WTC11 (cell line): ENCODE measurements at places on chromosomes 3 and 15. TPM values are rescaled to one million over a fixed set of nuclear protein-coding genes. Genes with fewer than 3 reads are reported as not detected.

- no peak for DNase-seq
Observed at GRCh38 chr15:79140846-79141570, 50.4 kb upstream of the RASGRF1 start.

The TF gene
- total RNA-seq: 9.3 to 10.9 TPM (median 9.3 TPM) in 3 replicates

The SCAANT1 gene
- 1.3 TPM in 1 of 3 replicates, not detected in the others for total RNA-seq

- DNase-seq: no peak
Observed at GRCh38 chr3:185381320-185382058, 18.6 kb downstream of the MAP3K13 start.

GRCh38 chr3:77536038-77536775 is 496.3 kb downstream of the ROBO2 start:
- DNase-seq: peak; percentile 14

- DNase-seq: no peak
Observed at GRCh38 chr3:195238586-195239118, 32.3 kb downstream of the XXYLT1 start.

The SEMA5B gene
- 20.4 to 22.0 TPM (median 20.7 TPM) in 3 replicates for total RNA-seq

The LRRC49 gene
- 6.8 to 9.2 TPM (median 6.9 TPM) in 3 replicates for total RNA-seq

- DNase-seq: no peak
Observed at GRCh38 chr15:56877255-56877970, 41.0 kb upstream of the TCF12 start.

- no peak for DNase-seq
Observed at GRCh38 chr3:37652851-37653250, 208.8 kb upstream of the CTDSPL start.

GRCh38 chr15:101411085-101411484 is 78.4 kb downstream of the PCSK6 start:
- no peak for DNase-seq

DNA sequence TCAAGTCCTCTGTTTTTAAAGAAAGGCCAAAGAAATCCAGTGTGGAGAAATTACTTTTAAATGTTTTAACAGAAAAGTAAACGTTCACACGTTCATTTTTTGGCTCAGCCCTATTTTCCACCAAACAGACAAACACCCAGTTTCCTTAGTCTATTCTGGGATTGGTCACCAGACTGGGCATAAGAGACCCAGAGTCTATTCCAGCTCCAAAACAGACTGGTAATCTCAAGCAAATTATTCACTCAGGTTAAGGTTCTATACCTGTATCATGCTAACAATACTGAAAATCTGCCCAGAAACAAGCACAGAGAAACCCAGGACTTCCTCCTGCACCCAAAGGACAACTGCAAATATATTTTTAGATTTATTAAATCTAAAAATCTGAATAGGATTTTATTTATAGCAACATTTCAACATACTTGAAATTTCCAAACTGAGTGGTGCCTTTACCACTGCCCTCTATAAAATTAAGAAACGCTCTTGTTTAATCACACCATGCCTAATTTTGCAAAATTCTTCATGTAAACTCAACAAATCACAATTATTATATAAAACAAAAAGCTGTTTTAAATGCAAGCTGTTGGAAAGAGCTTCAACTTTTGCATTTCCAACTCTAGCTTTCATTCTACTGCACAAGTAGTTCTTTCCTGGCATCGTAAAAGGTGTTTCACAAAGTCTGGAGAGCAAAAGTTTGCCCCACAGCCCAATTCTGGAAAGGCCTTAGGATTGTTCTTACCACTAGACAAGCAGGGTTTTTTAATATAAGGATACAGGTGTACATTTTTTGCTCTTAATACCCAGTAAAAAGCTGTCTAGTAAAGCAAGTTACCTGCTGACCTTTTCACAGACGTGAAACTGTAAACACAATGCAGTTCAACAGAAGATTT is 18.7 kb downstream of the ZNF148 start:
- no peak for DNase-seq

DNA sequence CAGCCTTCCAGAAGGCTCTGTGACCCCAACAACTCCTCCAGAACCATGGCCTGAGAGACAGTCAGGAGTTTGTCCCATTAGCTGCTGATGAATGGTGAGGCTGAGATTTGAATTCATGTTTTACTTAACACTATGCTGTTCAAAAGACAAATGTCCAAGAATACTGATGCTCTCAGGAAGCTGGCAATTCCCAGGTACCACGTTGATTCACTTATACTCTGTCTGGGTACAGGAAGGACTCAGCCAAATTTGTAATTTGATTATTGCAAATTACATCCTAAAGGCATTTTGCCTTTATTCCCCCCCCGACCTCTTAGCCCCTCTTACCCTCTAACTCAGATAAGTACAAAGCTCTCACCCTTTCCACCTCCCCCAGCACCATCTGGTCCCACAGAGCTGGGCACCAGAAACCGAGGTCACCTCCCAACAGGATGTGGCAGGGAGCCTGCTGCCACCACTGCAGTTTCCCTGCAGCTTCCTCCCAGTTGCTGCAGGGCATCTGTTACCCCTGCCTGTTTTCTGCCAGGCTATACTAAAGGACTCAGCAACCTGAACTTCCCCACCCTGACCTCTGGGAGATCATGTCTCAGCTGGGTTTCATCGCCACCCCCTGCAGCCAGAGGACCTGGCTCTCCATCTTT is 33.6 kb downstream of the EAF1 start:
- DNase-seq: no peak

- no peak for DNase-seq
Observed at GRCh38 chr3:33921608-33922007, 123.2 kb downstream of the PDCD6IP start.

GRCh38 chr3:184349563-184350470 is 11.6 kb downstream of the CLCN2 start:
- DNase-seq: no peak

- no peak for DNase-seq
Observed at GRCh38 chr3:42028474-42028873, 62.7 kb upstream of the TRAK1 start.

- DNase-seq: no peak
Observed at GRCh38 chr3:139448104-139448503, 28.2 kb downstream of the RBP2 start.

- no peak for DNase-seq
Observed at GRCh38 chr15:70783041-70783440, 19.7 kb upstream of the UACA start.

DNA sequence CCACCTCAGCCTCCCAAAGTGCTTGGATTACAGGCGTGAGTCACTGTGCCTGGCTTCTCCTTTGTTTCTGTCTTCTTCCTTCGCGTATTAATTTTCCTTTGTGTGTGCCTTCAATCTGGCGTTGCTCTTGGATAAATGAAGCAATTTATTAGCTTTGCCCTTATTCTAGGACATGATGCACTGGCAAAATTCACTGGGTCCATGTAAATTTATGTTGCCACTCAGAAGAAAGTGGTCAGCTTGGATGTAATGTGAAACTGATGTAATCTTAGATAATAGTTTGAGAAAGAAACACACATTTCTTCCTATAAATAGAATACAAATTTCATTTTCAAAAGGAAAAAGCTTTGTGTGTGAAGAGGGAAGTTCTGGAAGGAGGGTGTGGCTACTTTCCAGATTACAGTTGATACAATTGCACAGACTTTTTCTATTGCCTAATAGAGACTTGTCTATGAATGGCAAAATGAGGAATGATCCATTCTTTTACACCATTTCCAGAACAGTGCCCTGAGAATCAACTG is 23.3 kb upstream of the ATP1B3 start:
- no peak for DNase-seq

The PTPRG gene
- 106 to 121 TPM (median 119 TPM) in 3 replicates for total RNA-seq

DNA sequence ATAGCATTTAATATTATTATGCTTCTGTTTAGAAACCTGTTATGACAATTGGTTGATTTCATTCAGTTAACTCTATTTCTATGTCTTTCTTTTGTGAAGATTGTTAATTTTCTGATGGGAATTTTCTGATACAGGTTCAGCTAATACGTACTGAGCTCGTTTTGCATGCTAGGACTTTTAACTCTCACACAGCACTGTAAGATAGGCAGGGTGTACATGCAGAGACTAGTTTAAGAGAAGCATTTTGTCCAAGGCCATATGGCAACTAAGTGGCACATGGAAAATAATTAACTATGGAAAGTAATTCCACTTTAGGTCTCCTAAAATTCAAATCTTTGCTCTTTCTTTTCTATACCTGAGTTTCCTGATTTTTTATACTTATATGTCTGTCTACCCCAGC is 81.9 kb downstream of the IL1RAP start:
- DNase-seq: no peak

DNA sequence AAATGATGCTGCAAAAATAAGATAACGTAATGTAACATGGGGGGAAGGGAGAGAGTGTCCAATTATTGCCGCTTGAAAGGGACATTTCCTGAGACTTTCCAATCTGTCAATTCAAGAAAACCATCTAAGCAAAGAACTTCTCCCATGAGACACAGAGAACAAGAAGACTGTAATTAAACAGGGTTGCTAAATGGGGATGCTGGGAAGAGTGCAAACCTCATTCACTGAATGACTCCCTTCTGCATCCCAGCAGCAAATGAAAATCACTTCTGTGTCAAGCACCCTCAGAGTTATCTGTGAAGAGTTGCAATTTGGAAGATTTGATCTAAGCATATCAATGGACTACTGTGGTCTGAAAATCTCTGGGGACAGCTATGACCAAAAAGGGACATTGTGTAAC is 3.6 kb downstream of the RFT1 start:
- DNase-seq: no peak
